Prostate gland (tissue), 2 donors: ENCODE measurements at places on chromosomes 6 and 20. TPM values are rescaled to one million over a fixed set of nuclear protein-coding genes. Genes with fewer than 3 reads are reported as not detected.
A peak's percentile ranks its signal among the peaks of the same experiment; 100 is the strongest.

GHRH gene
- total RNA-seq: not detected

BHLHE23 gene
- total RNA-seq: 4.0 TPM

- no peak for DNase-seq
Observed at GRCh38 chr20:12327205-12327604, 409.5 kb downstream of the BTBD3 start.

- DNase-seq: peak; percentile 84
Observed at GRCh38 chr20:5621305-5621704, 128.9 kb upstream of the SHLD1 start.

DNA sequence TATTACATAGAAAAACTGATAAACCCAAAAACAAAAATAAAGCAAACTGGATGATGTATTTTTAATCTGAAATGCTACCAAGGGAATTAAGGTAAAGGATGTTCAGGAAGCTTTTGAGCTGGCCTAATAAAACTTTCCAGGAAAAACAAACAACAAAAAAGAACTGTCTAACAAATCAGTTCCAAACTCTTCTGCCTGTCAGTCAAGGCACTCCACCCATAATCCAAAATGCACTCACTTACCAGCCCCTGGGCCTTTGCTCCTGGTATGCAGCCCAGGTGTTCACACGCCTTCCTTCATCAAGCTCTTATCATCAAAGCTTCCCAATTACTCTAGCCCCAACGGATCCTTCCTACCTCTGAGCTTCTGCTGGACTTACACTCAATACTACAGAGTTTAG lies 3.7 kb downstream of the EXOC2 start:
- no peak for DNase-seq

DNA sequence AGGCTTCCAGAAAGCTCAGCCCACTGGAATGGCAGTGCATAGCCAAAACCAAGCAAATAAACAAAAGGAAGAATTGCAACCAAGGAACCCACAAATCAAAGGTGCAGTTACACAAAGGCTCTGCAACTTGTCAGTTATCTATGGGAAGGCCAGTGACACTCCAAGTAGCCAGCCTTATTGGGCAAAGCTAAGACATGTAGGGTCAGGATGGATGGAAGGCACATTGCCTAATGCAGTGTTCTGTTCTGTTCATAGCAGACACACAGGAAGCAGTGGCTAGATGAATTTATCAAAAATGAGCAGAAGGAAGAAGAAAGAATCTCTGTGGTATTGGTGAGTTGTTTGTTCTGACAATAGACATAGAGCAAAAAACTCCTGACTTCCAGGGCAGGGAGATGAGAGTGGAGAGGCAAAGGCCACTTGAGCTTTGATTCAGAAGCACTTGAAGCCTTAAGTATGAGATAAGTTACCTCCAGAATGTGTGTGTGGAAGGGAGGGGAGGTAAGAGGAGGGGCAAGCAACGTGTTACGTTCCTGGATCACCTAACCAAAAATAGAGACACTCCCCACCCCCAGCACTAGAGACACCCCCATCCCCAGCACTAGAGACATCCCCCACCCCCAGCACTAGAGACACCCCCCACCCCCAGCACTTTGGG lies 57.9 kb upstream of the AKAP12 start:
- DNase-seq: no peak

GRCh38 chr6:2127484-2127911 lies 117.9 kb downstream of the GMDS start:
- DNase-seq: peak; percentile 12

DNA sequence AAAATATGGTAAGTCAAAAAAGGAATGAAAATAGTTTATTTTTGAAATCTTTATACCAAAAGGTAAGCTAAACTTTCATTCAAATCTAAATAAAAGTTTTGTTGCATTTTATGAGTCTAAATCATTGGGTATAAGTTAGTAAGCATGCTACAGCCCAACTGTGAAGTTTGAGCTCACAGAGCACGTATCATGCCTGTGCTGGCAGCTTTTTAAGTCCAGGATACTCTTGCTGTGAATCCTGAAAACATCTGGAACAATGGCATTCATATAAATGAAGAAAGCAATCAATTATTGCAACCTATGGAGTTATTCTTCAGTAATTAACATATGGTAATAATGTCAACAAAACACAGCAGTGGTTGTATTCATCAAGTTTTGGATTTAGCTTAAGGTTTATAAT lies 656.9 kb downstream of the RFPL4B start:
- DNase-seq: no peak
